ENCODE measurements at places on chromosomes 3 and 15. TPM values are rescaled to one million over a fixed set of nuclear protein-coding genes. Genes with fewer than 3 reads are reported as not detected.

The RAD51 gene
- polyA plus RNA-seq: 13.6 TPM

DNA sequence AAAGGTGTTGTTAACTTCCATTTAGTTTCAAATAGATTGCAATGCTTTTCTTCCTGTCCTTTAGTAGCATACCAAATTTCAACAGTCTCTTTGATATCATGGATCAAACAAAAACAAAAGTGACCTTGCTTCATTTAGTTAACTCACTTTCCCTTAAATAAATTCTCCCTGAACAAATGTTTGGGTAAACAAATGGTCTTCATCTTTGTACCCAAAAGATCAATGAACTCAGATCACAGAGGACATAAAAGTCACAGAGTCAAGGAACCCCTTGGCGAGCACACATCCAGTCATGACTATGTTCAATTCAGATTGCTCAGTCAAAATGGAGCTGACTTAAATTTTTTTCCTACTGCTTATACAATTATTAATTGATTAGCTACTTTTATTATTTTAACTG is 20.6 kb upstream of the AQP9 start:
- DNase-seq: no peak

DNA sequence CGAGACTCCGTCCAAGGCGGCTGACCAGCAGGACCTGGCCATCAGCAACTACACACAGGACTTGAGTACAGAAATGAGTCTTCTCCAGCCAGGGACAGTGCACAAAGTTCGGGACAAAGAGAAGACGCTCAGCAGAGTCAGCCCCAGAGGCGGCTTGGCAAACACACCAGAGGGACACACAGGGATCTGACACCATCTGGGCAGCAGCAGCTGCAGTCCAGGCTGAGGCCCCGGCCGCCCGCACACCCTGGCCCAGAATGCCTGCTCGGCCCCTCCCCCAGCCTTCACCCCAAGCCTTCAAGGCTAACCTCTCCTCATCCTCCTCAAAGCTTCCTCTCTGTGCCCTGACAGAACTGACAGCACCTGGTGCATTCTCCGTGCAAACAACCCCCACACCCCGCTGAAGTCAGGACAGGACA is 61.1 kb downstream of the XXYLT1 start:
- DNase-seq: no peak

- no peak for DNase-seq
Measured at GRCh38 chr15:87129916-87130315, 1050.2 kb downstream of the AGBL1 start.

DNA sequence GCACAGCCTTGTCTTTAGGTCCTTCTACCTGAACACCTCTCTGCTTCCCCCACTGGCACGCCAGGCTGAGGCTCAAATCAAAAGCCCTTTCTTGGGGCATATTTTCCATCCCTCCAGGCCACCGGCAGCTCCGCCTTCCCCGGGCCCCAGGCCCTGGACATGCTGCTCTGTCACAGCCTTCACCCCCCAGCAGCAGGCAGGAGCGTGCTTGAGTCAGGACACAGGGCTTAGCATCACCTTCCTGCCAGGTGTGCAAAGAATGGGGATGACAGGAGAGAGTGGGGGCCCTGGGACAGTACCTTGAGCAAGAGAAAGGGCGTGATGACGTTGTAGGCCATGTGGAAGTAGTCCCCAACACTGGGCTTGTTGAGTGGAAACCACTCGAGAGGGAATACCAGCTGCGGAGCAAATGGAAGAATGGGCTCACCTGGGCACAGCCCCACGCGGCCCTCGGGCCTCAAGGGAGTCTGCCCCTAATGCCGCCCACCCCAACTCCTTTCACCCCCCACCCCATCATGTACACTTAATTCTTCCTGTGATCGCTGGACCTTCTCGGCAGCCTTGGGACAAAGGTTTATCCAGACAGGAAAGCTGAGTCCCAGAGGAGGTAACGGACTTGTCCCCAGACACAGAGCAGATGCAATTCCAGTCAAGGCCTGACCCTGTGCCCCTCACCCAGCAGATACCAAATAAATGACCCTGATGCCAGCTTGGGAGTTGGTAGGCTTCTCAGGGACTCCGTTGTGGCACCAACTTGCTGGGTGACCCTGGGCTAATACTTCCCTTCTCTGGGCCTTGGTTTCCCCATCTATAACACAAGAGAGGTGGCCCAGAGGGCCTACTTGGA is 9.1 kb upstream of the CALML4 start:
- no peak for DNase-seq

DNA sequence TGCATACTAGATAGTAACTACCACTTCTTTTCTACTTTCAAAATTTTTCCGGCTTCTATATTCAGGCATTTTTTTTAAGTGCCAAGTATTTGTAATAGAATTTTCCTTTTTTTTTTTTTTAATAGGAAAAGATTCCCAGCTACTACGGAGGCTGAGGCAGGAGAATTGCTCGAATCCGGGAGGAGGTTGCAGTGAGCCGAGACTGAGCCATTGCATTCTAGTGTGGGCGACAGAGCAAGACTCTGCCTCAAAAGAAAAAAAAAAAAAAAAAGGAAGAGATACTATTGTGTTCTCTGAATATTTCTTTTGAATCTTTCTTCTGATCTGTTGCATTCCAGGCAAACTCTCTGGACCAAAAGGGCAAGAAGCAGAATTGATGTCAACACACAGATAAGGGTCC is 557.3 kb downstream of the FGF12 start:
- DNase-seq: no peak

The IQCF5 gene
- polyA plus RNA-seq: not detected

GRCh38 chr15:82849556-82850512 is 40.4 kb downstream of the WHAMM start:
- DNase-seq: peak; percentile 55

DNA sequence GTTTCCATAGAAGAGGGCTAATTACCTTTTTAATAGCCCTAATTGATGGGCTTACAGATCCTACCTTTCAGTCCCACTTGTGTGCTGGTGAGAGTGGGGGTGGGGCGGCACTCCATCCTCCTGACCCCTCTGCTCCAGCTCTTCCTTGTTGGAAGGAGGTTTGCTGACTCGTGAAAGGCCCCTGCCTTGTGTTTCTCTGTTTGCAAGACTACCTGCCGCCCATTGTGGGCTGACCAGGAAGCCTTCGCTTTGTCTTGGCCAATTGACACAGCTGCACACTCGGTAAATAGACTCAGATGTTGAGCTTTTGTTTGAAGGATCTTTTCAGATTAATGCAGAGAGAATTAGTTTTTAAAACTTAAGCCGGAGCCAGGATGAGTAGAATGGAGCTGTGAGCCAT is 197.3 kb upstream of the HES1 start:
- DNase-seq: no peak

DNA sequence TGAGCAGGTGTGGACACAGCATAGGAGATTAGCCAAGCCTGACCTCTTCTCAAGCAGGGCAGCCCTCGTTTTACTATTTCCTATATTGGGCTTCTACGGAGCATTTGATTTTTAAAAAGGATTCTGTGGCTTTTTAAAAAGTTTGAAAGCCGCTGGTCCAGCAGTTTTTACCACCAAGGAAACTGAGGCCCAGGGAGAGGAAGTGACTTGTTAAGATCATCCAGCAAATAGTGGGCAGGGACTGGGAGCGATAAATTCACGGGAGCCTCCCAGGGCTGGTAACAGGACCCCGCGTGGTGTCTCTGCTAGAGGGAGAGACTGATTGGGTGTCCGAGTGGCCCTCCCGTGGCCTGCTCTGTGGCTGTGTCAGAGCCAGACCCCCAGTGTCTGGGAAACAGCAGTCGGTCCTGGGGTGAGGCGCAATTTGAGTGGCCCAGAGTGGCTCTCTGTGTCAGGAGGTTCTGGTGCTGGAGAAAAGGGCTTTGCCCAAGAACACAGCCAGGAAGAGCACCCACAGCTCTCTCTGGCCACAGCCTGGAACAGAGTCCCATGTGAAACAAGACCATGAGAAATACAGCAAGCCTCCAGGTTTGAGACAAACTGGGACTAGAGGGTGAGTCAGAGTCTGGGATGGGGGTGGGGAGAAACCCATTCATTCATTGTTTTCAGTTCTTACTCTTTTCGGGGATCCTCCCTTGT is 4.2 kb downstream of the FURIN start:
- DNase-seq: no peak

DNA sequence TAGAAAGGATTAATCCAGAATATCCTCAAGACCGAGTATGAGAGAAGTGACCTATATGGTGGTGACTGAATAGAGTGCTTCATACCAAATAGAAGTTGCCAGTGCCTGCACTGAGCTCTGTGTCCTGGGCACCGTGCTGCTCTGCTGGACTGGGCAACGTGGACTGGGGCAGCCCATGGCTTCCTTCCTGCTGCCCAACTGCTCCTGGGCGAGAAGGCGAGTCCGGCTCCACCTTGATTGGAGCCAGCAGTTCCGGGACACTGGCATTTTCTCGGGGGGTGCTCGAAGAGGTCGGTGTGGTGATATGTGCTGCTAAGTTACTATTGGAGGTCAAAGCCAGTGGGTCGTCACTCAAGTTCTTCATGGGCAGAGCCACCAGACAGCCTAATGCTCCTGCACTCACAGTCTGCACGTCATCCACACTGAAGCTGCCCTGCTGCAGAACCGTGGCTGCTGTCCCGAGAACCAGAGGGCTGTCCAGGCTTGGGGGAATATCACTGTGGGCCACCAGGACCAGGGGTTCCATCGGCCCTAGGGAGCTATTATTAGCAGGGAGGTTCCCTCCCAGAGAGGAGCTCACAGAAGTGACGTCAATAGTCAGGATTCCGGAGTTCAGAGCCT is 14.1 kb downstream of the ZXDC start:
- no peak for DNase-seq

The ST8SIA2 gene
- polyA plus RNA-seq: 6.7 TPM

The CPB1 gene
- polyA plus RNA-seq: 1.1 TPM

The CD47 gene
- 65.5 TPM for polyA plus RNA-seq

The TLR9 gene
- 0.33 TPM for polyA plus RNA-seq

- DNase-seq: no peak
Measured at GRCh38 chr15:25939122-25939521, 76.0 kb upstream of the ATP10A start.

DNA sequence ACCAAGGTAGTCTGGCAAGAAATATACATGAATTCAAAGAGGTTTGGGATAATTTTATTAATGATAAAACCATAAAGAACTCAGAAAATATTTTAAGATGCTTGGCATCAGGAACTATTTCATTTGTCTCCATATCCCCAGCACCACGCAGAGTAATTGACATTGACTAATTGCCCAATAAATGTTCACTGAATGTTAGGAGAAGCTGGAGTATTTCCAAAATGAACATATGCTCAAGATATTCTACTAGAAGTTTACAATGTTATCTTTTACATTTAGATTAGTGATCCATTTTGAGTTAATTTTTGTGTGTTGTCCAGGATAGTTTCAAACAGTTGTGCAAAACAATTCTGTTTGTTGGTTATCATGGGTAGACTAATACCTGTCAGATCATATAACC is 298.8 kb upstream of the CTDSPL start:
- no peak for DNase-seq

- DNase-seq: no peak
Measured at GRCh38 chr3:36397841-36398240, 17.5 kb downstream of the STAC start.

The RETNLB gene
- polyA plus RNA-seq: not detected

GRCh38 chr3:26807272-26807671 is 184.7 kb downstream of the LRRC3B start:
- no peak for DNase-seq

DNA sequence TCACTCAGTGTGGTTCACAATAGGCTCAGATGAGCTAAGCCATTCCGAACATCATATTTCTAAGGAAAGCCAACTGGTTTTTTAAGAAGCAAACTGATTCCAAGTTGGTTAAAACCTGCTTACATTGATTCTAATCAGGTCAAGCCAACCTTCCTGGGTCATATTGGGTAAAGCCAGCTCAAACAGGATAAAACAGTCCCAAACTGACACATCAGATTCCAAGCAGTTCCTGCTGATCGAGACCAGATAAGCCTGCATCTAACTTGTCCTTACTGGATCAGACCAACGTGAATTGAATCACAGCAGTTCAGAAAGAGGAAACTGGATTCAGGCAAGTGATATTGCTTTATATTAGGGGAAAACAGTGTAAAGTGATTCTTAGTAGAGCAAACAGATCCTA is 18.6 kb upstream of the THSD4 start:
- no peak for DNase-seq

The DAZL gene
- not detected for polyA plus RNA-seq

The FBXL2 gene
- polyA plus RNA-seq: 26.0 TPM

The MUSTN1 gene
- 0.28 TPM for polyA plus RNA-seq

DNA sequence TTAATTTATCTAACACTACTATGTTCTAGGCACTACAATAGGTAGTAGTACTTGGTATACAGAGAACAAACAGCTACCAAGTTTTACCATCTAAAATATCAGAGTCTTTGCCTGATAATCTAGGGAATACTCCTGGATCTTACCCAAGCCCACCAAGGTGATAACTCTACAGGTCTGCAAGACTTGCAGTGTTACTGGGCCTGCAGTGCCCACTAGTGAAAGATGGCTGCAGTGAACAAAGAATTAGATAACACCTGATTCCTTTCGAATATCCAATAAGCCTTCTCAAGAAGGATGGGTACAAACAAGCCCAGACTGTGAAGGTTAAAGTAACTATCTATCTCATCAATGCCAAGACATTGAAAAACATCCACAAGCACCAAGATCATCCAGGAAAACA is 317.0 kb upstream of the DCBLD2 start:
- DNase-seq: no peak

GRCh38 chr3:187368251-187369088 is at the start of gene RTP4:
Gene RTP4 (plus strand): TSS chr3:187368385. CDS start chr3:187368442, 57 bp downstream.
- no peak for DNase-seq

The ITIH4 gene
- 10.7 TPM for polyA plus RNA-seq

GRCh38 chr3:177196008-177196455 is 1.2 kb downstream of the TBL1XR1 start:
- DNase-seq: no peak

- DNase-seq: no peak
Measured at GRCh38 chr3:71515636-71516365, 67.7 kb downstream of the FOXP1 start.

The NLGN1 gene
- polyA plus RNA-seq: 2.8 TPM

GRCh38 chr3:37502621-37503020 is 328.2 kb upstream of the LRRFIP2 start:
- no peak for DNase-seq

DNA sequence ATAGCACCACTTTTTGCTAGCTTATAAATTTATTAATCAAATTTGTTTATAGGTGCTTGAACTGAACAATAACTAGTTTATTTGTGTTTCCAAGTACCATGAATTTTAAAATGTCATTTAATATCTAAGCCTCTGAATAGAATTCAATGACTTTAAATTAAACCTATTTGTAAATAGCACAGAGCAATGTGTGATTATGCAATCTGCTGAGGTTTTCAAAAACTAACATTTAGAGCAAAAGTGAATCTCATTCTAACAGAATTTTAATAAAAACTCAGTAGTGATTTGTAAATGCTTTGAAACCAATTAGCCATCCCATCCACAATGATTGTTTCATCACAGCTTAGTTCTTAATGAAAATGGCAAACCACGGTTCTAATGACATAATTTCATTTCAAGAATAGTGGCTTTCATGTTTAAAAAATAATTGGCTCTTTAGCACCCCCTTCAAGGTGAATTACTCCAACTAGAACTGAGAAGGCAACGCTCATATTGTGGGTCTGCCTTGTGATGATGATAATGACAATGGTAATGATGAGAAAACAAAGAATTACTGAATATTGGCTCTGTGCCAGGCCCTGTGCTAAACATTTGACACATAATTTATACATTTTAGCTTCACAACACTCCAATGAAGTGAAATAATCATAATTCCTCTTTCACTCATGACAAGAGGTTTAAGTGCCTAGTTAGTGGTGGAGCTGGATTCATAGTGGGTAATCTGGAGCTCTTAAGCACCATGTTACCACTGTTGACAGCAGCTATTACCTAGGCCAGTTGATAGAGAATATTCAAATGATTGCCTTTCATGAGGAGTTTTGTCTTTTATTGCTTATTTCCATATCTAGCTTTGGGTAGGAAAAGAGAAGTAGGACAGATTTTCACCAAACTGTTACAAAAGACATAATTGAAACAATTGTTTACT is 145.7 kb downstream of the RBMS3 start:
- DNase-seq: no peak
